ENCODE measurements at places on chromosomes 5 and 9.

GRCh38 chr5:176996780-176997179 lies 9.8 kb downstream of the UIMC1 start:
- no peak for DNase-seq

DNA sequence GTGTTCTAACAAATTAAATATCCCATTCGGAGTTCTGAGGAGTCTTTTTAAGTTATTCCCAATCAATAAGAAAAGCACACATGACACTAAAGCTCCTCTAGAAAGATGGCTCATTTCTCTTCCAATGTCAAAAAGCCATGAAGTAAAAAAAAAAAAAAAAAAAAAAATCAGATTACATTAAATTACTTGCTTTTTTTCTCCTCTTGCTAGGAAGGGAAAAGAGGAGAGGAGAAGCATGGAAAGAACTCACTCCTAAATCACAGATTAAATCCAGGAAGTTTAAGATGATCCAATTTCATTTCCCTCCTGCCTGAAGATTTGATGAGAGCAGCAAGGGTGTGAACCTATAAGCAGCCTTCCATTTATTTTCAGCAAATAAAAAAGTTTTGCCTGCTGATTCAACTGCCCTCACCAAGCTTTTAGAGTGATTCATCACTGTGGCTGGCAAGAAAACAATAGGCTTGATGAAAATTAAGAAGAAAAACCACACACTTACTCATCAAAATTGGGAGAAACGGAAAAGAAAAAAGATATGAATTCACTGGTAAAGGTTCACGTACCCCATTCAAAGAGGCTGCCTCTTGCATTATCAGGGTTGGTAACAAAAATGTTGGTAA lies 19.7 kb downstream of the MYO10 start:
- DNase-seq: no peak

DNA sequence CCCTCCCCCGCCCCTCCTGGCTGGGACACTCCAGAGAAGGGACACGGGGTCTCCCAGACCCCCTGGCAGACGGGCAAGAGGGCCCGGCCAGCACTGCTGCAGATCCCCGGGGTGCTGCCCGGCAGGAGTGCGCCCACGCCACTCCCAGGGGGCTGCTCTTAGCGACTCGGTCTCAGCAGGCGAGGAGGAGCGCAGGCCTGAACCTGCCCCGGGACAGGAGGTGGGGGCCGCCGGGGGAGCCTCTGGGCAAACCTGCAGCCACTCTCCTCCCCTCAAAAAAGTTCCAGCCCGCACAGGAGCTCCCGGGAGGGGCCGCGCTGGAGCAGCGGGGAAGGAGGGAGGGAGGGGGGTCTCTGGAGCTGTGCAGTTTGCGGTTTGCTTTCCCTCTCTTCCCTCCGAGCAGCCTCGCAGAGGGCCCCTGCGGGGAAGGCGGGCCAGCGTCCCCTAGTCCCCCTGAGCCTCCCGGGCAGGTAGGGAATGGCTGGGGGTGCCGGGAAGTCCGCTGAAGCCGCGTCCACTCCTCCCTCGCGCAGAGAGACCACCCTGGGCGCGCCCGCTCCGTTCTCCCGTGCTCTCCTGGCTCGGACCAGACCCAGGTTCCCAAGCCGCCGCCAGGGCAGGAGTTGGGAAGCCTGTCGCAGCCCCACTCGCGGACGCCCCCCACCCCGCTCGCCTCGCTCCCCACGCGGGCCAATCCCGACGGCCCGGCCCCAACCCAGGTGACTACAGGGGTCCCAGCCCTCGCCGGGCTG lies 44.2 kb downstream of the NACC2 start:
- DNase-seq: no peak

GRCh38 chr9:93149361-93149760 lies 15.3 kb upstream of the NINJ1 start:
- DNase-seq: no peak

DNA sequence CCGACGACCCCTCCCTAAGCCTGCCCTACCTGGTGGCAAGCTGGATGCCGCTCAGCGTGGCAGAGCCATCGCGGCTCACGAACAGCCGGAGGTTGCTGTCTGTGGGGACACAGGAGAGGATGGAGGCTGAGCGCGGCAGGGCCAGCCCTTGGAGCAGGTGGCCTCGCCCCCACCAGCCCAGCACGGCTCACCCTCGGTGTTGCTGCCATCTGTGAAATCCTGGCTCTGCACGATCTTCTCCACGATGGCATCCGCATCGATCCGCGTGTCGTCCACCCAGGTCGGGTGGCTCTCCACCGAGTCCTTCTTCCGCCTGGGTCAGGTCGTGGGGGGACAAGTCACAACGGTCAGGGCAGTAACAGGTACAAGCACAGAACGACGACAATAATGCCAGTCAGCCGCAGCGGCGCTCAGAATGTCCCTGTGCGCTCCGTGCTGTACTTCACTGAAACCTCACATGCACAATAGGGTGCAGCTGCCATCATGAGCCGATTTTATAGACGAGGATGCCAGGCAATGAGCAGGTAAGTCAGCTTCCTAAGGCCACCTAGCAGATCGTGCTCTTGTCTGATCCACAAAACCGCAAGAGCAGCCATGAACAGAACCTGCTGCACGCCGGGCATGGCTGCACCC lies 7.0 kb upstream of the DPM2 start:
- no peak for DNase-seq

DNA sequence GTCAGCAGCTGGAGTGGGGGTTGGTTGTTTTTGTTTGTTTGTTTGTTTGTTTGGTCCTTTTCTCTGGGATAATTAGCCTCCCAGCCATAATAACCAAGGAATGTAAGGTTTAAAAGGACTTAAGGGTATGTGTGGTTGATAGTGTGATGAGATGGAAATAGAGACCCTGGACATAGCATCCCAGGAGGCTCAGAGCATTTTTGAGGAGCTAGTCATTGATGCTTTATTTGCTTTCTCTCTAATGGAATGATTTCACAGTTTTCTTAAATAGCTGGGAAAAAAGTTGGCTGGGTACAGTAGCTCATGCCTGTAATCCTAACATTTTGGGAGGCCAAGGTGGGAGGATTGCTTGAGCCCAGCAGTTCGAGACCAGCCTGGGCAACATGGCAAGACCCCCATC lies 45.1 kb downstream of the TTC1 start:
- no peak for DNase-seq

DNA sequence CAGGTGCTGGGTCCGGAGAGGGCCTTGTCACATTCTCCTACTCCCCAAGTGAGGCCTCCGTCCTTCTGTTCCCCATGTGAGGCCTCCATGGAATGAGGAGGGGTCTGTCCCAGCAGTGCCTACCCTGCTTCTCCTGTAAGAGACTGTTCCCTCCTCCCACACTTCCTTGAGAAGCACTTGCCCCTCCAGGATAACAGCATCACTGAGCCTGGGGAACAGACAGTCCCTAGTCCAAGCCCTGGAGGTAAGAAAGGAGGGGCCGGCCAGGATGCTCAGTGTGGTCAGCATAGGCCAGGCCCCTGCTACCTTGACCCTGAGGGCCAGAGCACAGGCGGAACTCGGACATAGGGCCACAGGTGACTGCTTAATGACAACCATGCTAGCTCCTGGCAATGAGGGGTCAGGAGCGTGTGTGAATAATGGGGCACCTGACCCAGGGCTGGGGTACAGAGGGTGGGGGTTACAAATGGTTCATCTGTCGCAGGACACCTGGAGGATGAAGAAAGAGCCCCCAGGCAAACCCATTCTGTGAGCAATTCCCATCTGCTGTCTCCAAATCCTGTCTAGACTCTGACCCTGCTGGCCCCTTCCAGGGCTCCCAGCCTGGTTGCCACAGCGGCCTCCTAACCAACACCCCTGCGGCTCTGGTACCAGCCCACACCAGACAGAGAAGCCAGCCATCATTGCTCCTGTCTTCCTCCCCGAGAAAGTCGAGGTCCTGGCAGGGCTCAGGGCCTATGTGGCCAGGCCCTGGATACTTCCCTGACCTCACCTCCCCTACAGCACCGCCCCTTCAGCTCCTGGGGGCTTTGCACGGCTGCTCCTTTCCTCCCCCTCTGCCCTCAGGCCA lies 20.3 kb downstream of the RALGDS start:
- no peak for DNase-seq

- no peak for DNase-seq
These were observed 16.9 kb downstream of the CDH9 start for GRCh38 chr5:27021471-27021870.
